MV-4-11 (cell line): ENCODE measurements at places on chromosomes 4 and X.

- no peak for DNase-seq
These were observed 48.9 kb upstream of the GRID2 start for GRCh38 chr4:92254767-92255442.

DNA sequence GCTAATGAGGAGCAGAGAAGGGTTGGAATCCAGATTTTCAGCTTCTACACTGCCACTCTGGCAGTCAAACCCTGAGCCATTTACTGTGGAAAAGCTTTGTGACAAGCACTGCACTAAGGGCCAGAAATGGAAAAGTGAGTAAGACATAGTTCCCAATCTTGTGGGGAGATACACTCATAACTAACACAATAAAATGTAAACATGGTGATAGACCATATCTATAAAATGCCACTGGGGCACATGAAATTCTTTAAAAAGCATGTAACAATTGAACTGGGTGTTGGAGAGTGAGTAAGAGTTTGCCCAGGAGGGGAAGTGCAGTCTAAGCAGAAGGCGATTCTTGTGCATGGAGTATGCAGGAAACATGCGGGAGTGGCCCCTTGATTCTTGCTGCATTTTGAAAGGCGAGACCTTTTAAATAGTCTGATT lies 32.0 kb upstream of the ANXA5 start:
- no peak for DNase-seq

DNA sequence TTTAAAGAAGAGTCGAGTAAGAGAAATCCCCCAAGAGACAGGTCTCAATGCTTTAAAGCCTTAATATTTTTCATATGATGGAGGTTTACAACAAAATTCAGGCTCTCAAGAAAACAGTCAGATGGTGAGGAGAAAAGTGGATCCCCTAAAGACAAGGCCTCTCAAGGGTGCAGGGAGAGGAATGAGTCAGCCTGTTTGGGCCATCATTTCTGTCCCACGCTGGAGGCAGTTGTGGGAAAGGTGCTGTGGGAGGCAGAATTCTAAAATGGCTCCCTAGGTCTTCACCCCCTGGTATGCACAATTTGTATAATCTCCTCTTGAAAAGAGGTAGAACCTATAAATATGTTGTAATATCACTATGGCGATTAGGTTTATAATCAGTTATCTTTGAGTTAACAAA lies 4.6 kb upstream of the TIFA start:
- no peak for DNase-seq

DNA sequence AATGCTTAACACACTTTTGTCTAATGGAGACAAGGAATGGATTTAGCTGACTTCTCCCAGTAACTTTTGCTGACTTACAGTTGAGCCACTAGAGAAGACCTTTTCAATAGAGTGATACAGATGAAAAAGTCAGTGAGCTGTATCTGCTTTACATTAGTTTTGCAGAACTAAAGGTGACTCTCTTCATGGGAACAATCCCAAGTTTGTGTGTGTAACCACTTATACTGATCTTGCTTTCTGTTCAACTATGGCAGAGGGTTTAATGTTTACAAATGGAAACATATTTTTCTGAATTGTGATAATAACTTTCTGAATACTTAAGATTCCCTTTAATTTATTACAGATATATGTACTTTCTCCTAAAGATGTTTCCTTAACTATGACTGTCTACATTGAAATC lies 182.6 kb upstream of the PUDP start:
- no peak for DNase-seq

DNA sequence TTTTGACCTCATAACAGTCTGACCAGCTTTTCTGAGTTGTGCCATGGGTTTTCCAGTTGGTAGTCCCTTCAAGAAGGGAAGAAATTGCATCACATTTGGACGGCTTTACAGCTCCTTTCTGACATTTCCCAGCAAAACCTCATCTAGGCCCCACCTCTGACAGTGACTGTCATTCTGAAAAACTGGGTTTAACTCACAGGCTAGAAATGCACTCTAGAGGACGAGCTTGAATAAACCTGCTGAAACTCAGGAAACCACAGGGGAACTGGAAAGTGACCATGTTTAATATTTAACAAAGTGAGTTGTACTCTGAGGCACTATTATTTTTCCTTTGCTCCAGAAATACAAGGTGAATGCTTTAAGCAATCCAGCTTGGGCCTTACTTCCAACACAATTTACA lies 434.3 kb upstream of the RASGEF1B start:
- no peak for DNase-seq

DNA sequence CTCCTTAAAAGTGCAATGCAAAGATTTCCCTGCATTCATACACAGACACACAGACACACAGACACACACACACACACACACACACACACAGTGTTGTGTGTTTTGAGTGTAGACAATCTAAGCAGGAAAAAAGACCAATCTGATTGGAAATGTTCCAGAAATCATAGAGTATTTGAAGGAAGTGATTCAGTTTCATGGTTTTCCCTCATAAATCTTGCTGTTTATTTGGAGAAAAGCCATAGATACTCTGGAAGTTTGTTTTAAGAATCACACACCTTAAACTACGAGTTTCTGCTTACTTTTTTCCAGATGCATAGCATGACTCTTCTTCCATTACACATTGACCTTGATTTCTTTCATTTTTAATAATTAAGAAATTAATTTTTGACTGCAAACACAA lies 298.5 kb upstream of the BMP3 start:
- no peak for DNase-seq

DNA sequence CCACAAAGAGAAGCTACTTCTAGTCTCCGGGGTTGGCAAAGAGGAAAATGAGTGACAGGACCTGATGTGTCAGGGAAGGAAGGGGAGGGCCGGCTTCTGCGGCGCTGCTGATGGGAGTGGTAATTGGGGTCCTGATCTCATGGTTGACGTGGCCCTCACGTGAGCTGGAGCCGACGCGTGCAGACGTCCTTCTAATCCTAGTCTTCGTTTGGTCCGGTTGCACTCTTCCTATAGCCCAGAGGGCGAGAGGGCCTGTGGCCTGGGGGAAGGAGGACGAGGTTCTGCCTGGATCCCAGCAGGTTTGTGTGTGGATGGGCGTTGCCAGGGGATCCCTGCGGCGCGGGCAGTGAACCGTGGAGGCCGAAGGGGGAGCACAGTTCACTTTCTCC lies at the start of gene ARMCX1:
Gene ARMCX1 (plus strand): TSS at position 186 of the 389 bp plus-strand sequence. CDS start 2,384 bp downstream, outside the sequence.
- no peak for DNase-seq

- DNase-seq, result peak; percentile 19
These were observed 88.6 kb downstream of the PALLD start for GRCh38 chr4:168585168-168586091.

- DNase-seq, result no peak
These were observed 350.9 kb downstream of the MID1IP1 start for GRCh38 chrX:39152106-39152649.

GRCh38 chr4:83285055-83285407 lies 433 bp upstream of the COQ2 start:
- peak; percentile 92 for DNase-seq

DNA sequence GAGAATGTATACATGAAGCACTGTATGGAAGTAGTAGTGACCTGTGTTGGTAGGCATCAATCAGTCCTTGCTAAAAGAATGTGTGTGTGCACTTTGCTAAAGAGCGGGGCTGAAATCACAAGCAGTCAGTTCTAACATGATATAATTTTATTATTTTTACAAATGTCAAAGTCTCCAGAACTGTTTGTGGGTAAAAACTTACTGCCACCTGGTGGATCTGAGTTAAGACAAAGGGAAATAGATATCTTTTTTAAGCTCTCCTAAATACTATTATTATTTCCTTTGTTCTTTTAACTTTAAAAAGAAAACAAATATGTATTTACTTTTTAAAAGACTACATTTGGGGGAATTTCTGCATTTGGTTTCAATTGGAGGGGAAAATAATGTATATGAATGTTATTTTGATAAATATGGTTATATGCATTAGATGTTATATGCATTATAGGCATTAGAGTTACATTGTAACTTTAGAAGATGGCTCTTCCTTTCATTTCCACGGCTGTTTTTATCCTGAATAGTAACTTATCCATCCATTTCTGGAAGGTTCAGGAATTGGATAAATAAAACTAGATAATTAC lies 7.8 kb upstream of the CLOCK start:
- peak; percentile 19 for DNase-seq

DNA sequence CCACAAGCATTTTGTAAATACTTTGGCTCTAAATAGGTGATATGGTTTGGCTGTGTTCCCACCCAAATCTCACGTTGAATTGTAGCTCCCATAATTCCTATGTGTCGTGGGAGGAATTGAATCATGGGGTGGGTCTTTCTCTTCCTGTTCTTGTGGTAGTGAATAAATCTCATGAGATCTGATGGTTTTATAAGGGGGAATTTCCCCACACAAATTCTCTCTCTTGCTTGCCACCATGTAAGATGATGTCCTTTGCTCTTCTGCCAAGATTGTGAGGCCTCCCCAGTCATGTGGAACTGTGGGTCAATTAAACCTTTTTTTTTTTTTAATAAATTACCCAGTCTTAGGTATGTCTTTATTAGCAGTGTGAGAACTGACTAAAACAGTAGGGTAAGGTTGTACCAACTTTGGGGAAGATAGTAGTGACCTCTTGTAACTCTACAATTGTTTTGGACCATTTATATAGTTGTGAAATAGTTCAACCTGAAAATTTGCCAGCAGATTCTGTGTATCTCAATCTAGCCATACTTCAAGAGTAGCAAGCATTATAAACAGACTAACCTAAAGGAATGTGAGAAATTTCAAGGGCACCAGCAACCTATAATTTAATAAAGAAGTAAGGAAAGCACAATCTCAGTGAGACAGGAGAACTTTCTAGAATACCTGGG lies 727.8 kb downstream of the GRID2 start:
- DNase-seq, result no peak

DNA sequence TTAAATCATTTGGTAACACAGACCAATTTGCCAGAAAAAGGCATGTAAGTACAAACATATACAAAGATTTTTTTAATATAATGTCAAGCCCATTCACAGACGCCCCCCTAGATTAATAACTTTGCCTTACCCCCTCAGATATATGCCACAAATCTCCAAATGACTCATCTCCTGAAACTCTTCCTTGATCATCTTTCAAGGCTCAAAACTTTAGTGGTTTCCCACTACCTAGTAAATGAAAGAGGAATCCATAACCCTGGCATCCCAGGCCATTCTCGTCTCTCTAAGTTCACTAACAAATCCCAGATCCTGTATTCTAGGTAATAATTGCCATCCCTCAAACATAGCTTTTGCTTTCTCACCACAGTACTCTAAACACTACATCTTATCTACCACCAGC lies 61.9 kb downstream of the PRSS12 start:
- no peak for DNase-seq

GRCh38 chrX:68746988-68747387 lies 81.8 kb upstream of the EFNB1 start:
- peak; percentile 32 for DNase-seq

- no peak for DNase-seq
These were observed 3.1 kb downstream of the TNMD start for GRCh38 chrX:100587861-100588260.

DNA sequence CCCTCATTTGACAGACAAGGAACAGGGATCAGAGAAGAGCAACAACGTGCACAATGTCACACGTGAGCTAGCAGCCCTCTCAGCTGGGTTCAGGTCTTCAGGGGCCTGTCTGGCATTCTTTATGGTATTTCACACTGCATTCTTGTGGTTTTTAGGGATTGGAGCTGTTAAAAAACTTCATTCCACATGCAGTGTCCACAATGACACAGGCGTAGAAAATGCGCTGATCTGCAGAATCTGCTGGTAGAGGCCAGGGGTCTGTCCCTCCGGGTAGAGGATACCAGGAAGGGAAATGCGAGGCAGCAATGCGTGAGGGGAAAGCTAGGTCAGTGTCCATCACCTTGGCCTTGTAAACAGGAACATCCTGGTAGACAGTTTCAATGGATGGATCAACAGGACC lies 36.6 kb downstream of the MAP7D3 start:
- no peak for DNase-seq

DNA sequence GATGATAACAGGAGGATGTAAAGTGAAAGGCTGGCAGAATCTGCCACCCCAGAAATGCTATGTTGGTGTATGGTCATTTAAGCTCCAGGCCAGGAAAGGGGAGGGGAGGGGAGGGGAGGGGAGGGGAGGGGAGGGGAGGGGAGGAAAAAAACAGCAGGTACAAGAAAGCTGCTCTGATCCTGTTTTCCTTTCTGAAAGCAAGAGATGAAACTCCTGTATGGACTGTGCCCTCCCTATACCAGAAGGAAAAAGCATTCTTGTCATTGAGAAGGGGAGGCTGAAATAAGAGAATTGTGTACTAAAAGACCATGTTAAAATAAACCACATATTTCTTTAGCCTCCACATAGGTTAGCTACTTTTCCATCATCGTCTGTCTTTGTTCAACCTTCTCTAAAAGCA lies 179.5 kb downstream of the NLGN4X start:
- no peak for DNase-seq

- no peak for DNase-seq
These were observed 76.9 kb upstream of the GPM6B start for GRCh38 chrX:13893826-13894225.

- DNase-seq, result peak; percentile 5
These were observed 13.3 kb upstream of the MID1 start for GRCh38 chrX:10633722-10634121.

GRCh38 chr4:125808570-125808969 lies 493.8 kb downstream of the FAT4 start:
- DNase-seq, result no peak

GRCh38 chr4:7210824-7211223 lies 18.5 kb downstream of the SORCS2 start:
- no peak for DNase-seq

GRCh38 chr4:84151574-84151973 lies 347.5 kb downstream of the NKX6-1 start:
- DNase-seq, result no peak

DNA sequence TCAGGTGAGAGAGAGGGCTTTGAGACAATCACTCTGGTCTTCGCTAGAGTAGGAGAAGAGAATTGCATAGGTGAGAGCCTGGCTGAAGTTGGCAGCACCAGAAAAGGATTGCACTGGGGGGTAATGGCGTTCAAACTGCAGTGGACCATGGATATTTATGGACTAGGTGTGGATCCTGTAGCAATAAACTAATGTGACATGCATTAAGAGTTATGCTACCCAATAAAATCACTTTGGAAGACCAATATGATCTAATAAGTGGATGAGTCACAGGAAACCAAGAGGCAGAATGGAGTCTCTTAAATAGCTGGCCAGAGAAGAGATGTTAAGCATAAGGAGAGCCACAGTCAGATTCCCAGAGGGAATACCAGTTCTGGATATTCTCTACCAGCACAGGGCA lies 259.8 kb downstream of the FBXO8 start:
- DNase-seq, result no peak

DNA sequence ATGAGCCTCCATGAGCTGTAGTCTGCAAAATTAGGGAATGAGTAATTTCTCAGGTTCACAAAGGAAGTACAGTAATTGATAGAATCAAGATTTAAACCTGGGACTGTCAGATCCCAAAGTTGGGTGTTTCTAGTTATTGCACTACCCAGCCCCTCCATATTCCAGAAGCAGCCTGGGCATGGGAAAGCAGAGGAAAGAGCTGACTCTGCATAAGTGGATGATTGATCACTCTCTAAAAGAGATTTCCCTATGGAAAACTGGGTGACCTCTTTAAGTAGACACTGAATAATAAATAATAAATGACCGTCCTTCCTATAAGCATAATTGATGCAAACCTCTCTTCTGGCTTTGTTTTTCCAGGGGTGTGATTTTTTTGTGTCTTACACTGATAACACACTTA lies 5.2 kb downstream of the NAAA start:
- DNase-seq, result no peak
